ENCODE measurements at places on chromosomes 6 and 20.

DNA sequence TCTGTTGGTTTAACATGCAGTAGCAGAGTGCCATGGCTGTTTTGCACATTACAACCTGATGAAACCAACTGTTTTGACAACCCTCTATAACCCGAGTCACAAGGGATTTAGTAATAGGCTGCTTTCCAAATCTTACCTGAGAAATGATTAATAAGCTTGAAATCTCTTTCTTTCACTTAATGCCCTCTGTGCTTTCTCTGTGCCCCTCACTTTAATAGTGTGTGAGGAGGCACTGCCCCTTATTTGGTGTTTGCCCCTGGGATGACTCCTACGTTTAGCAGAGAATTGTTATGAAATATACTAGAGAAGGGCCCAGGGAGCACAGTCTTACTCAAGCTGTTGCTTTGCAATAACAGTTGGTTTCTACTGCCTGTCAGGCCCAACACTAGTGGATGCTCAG, 31.0 kb upstream of the PTCHD4 start:
- DNase-seq, result no peak

DNA sequence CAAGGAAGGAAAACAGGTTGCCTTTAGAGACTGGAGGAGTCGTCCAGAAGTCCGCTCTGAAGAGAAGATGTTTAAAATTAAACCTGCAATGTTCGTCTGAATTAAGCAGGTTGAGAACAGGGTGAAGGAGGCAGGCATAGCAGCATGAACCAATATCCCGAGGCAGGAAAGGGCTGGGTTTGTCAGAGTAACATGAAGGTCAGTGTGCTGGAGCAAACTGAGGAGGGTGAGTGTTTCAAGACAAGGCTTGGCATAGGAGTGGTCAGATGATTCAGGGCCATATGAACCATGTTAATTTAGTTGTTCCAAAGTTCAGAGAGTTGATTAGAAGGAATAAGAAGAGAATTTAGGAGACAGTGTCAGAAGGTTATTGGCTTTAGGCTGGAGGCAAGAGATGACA, 93.3 kb downstream of the UTRN start:
- DNase-seq, result no peak

GRCh38 chr6:19605624-19606023, 231.5 kb upstream of the ID4 start:
- DNase-seq, result peak; percentile 41

DNA sequence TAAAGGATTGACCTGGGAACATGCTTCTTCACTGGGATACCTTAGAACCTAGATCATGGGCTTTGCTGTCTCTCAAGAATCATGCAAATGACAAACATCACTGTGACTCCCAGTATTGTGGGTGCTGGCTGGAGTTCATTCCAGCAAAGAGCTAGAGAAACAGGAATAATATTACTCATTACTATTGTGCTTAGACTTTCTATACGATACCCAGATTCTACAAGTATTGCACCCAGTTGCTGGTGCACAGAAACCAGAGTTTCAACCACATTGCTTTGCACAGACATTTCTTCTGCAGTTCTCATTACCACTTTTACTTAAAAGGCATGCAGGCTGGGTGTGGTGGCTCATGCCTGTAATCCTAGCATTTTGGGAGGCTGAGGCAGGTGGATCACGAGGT, 220.4 kb upstream of the ZNF217 start:
- DNase-seq, result no peak

DNA sequence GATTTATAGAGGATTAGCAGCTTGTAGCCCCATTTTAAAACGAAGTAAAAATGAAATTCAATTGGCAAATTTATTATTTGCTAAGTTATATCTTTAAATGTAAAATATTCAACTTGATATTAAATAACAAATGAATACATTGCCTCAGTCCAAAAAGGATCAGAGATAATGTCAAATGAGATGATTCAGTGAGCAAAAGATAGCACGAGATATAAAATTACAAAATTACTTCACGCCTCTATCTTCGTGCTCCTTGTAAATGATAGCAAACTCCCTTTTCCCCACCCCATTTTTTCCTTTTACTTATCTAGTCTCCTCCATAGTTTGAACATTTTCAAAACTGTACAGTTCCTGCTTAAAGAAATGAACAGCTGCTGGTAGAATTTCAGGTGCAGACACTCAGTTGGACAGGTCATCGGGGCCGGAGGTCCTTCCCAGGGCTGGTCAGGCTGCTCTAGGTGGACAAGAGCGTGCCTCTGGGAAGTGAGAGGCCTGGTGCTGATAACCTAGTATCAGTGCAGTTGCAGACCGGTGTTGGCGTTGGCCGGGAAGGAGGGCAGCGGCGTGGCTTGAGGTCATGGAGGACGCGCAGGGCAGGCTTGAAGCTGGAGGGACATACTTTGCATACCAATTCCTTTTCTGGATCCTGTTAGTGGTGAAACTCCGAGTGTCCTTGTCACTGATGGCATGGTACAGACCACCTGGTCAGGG, 83.9 kb downstream of the CDC5L start:
- no peak for DNase-seq

DNA sequence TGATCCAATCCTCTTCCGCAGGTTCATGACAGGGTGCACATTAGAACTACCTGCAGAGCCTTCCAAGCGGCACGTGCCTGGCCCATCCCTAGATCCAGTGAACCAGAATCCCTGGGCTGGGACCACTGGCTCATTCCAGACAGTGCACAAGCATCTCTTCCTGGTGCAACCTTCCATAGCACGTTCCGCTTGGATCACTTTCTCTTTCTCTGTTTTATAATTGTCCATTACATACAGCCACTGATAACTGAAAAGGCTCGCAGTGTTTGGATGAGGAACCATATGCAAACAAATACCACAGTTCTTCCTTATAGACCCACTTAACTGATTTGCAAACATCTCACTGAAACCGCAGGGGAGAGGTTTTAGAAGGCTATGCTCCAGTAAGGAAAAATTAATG, 59.6 kb upstream of the DDR1 start:
- DNase-seq, result no peak

- DNase-seq, result no peak
Observed at GRCh38 chr20:48886194-48886593, 35.3 kb upstream of the ARFGEF2 start.

DNA sequence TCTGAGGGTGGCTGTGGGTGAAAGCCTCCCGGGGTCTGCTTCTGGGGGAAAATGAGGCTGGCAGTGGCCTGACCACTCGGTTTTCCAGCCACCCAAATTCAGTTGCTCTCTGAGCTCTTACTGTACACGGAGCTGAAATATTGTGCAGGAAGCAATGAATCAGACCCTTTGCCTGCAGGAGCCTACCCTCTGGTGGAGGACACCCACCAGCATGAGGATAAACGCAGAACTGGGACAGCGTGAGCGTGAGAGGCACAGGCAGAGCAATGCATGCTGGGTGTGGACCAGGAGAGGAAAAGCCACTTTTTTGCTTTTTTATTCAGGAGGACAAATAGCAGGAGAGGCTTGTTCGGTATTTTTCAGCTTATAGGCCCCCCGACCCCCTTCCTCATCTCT, 298.0 kb downstream of the QKI start:
- DNase-seq, result no peak

DNA sequence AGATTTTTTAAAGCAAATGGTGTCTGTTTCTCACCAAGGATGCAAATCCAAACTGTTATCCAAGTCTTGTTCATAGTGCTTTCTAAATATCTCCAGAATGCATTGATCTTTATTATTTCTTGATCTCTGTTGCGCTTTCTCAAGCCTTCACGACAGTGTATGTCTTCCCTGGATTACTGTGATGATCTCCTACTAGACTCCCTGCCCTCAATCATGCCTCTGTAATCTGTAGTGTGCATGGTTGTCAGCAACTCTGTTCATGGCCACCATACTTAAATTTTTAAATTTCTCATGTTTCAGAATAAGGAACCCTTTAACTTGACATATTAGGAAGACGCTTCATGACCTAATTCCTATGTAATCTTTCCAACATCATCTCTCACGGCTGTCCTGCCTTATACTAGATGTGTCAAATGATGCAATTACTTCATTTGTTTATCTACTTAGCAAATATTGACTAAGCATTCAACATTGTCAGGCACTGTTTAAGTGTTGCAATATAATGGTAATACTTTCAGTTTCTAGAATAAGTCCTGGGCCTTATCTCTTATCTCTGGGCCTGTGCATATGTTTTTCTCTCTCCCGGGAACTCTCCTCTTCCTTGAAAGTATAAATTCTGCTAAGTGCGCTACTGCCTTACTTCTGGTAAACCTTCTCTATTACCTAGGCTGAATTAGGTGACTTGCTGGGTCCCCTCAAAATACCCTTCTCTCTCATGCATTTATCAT, 25.6 kb upstream of the AHI1 start:
- DNase-seq, result no peak

GRCh38 chr20:35572838-35573237, 31.0 kb downstream of the ERGIC3 start:
- no peak for DNase-seq

DNA sequence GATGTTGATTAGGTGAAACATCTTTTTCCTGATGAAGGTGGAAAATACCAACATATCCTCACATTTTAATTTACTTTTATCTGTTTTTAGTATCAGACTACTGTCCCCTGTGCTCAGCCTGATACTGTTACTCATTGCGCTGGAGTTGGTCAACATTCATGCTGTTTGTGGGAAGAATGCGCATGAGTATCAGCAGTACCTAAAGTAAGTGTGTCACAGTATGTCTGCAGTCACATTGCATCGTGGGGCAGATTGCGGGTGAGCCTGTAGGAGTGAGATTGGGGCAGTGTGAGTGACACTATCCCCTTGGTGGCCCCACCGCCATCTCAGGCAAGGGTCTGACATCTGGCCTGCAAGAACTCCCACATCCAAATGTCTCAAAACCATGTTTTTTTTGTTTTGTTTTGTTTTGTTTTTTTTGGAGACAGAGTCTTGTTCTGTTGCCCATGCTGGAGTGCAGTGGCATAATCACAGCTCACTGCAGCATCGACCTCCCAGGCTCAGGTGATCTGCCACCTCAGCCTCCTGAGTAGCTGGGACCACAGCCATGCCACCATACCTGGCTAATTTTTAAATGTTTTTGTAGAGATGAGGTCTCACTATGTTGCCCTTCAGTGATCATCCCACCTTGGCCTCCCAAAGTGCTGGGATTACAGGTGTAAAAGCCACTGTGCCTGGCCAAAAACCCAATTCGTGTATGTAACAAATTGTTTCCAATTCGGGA, 27.8 kb downstream of the ERMARD start:
- no peak for DNase-seq

DNA sequence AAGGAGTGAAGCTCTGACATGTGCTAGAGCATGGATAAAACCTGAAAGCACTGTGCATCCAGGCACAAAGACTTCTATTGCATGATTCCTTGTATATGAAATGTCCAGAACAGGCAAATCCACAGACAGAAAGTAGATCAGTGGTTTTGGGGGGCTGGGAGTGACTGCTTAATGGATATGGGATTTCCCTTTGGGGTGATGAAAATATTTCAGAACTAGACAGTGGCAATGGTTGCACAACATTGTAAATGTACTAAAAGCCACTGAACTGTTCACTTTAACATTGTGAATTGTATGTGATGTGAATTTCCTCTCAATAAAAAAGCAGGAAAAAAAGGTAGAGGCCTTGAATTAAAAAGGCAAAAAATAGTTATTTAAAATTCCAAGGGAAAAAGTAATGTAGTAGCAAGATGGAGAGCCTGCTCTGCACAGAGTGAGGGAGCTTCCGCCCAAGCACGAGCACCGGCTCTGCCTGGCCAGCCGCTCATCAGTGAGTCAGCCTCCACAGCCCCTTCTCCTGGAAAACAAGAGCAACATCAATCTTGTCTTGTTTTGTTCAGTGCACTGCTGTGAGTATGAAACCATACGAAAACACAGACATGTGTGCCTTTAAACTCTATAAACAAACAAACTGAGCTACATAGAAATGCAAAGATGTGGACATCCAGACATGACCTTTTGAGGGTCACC, 74.6 kb upstream of the THBS2 start:
- no peak for DNase-seq

- no peak for DNase-seq
Observed at GRCh38 chr6:12485226-12485764, 195.1 kb downstream of the EDN1 start.

- no peak for DNase-seq
Observed at GRCh38 chr6:52739627-52740026, 23.6 kb downstream of the GSTA2 start.

DNA sequence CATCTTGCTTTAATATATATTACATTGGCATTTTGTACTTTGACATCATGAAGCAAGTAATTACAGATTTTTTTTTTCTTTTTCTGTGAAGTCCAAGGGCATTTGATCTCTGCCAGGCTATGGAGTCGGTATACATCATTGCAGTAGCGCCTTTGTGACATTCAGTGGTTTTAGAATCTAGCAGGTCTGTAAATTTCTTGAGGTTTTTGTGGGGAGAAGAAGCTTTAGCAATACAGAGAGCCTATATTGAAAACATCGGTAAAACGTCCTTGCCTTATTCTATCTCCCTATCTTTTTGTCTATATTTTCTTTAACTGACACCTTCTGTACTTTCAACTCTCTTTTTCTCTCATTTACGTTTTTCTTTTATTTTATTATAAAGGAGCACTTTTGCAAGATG, 47.2 kb downstream of the DUSP22 start:
- DNase-seq, result no peak

DNA sequence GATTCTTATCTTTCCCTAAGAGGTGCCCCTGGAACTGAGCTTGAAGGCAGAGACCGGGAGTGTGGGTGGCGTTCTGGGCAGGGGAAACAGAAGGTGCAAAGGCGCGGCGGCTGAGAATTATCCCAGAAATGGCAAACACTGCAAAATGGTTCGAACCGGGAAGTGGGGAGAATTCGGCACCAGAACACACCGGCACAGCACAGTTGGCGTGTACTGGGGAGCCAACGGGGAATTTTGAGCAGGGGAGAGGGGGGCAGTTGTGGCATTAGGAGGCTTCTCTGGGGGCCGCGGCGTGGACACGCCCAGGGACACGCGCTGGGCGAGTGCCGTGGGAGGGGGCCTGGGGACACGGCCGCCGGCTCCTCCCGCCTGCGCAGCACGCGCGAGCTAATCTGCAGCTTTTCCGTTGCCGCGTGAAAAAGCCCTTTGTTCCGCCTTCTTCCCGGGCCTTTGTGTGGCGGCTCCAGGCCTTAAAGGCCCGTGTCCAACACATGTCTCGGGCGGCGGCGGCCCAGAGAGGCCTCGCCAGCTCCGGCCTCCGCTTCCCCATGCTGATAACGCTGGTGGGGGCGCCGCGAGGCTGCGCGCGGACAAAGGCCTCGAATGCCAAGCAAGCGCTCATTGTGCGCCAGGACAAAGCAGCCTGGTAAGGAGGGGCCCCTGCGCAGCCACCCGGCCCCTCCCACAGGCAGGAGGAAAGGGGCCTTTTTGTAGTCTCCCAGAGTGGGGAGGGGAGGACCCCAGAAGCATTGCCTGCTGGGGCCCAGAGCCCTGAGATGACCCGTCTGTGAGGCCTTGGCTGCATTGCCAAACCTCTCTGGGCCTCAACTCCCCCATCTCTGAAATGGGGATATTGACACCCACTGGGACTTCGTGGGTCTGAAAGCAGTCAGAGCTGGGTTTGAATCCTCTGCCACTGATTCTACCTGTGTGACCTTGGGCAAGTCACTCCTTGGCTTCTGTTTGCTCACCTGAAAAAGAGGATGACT, 82.8 kb downstream of the CD40 start:
- no peak for DNase-seq

GRCh38 chr20:48657426-48658197, 170.2 kb downstream of the PREX1 start:
- peak; percentile 88 for DNase-seq

- no peak for DNase-seq
Observed at GRCh38 chr6:134757911-134758361, 192.0 kb downstream of the ALDH8A1 start.

All from D341Med (cell line).